COLO829 (cell line): ENCODE measurements at places on chromosomes 13 and 19.

DNA sequence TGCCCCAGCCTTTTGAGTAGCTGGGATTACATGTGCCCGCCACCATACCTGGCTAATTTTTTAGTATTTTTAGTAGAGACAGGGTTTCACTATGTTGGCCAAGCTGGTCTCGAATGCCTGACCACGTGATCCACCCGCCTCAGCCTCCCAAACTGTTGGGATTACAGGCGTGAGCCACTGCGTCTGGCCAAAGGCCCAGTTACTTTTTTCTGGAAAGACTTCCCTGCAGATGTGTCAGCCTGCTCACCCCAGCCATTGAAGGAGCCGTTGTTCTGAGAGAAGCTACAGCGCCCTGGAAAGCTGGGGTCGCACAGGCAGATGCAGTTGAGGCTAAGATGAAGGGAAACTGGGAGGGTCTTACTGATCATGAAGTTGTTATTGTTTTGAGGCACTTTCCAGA lies 7.9 kb upstream of the ZNF626 start:
- no peak for DNase-seq

DNA sequence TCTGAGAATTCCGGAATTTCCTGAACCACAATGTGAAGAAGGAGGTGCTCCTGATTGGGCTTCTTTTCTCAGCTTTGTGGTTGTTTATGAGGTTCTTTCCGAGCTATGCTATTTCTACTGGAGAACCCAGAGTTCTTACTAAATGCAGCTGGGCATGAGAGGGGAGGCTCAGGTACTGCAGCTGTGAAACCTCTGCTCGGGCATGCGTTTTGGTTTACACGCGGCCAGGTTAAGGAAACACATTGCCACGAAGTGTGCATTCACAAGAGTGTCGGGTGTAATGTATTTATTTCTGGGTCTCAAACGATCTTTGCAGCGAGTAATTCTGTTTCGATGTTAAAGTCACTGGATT lies 661 bp upstream of the MIR17HG start:
- DNase-seq = no peak

- DNase-seq = no peak
Observed at GRCh38 chr13:67223024-67223423, 7.1 kb downstream of the PCDH9 start.

DNA sequence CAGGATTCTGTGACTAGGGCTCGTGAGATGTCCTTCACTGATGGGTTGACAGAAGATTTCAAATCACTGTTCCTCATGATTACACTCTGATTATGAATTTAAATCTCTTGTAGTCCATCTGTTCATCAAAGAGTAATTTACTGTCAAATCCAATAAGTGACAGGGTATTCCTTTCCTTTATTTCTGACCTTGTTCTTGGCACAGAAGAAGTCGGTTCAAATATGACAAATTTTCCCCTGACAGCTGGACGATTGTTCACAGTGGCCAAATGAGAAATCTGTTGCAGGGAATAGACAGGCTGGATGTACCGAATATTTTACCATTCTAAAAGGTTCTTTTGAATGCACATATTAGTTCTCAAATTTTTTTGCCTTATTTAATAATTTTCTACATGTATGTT lies 767.3 kb upstream of the GPC6 start:
- DNase-seq = no peak

DNA sequence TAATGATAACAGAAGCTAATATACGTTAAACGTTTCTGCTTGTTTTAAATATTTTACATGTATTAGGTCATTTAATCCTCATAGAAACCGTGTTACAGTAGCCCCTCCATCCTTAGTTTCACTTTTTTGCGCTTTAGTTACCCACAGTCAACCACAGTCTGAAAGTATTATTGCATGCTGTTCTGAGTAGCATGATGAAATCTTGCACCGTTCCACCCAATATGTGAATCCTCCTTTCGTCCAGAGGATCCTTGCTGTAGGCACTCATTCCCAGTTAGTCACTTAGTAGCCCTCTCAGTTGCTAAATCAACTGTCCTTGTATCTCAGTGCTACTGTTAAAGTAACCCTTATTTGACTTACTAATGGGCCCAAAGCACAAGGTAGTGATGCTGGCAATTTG lies 257.8 kb downstream of the ENOX1 start:
- no peak for DNase-seq

- DNase-seq = no peak
Observed at GRCh38 chr19:54530866-54531265, 28.2 kb downstream of the LAIR2 start.

DNA sequence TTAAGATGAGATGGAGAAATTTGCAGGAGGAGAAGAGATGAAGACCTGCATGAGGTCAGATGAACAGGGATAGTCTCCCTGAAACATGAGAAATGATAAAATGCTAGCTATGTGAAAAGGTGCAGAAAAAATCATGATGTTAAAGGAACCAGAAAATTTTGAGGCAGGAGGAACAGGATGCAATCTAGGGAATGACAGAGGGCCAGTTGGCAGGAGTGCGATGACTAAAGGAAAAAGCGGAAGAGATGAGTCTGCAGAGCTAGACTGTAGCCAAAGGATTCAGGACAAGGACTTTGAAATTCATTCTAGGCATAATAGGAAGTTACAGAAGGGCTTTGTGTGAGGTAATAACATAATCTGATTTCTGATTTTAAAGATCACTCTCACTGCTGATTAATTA lies 77.9 kb downstream of the TRPC4 start:
- no peak for DNase-seq

- DNase-seq = no peak
Observed at GRCh38 chr13:59743195-59743594, 420.5 kb downstream of the DIAPH3 start.

GRCh38 chr13:101757446-101758039 lies 305.1 kb downstream of the ITGBL1 start:
- peak; percentile 40 for DNase-seq

- no peak for DNase-seq
Observed at GRCh38 chr19:18750295-18750970, 40.7 kb downstream of the COMP start.

- DNase-seq = no peak
Observed at GRCh38 chr19:15464394-15465385, at the start of gene RASAL3. Gene RASAL3, minus strand, starts transcription at chr19:15464544. Its CDS starts 186 bp downstream, at chr19:15464358.

- DNase-seq = no peak
Observed at GRCh38 chr19:7850000-7850813, 20.2 kb downstream of the EVI5L start.

DNA sequence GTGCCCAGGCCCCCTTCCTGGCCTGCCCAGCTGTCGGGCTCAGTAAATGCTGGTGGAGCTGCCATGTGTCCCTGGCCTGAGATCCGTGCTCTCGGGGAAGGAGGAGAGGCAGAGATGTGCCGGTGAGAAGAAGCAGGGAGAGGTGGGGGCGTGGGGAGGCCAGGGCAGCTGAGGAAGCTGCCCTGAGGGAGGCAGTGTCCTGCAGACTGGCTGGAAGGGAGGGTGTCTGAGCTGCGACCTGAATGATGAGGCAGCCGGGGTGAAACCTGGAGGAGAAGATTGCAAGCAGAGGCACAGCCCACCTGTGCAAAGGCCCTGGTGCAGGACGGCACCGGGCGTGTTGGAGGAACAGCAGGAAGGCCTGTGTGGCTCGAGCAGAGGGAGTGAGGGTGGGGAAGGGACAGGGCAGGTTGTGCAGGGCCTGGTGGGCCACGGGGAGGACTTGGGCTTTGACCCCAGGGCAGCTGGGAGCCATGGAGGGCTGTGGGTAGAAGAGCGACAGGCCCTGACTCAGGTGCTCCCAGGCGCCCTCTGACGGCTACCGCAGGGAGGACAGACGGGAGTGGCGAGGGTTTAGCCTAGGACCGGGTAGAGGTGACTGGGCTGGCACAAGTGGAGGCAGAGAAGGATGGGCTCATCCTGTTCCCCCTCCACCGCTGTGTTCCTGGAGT lies 14.0 kb upstream of the CELF5 start:
- DNase-seq = peak; percentile 46

GRCh38 chr19:57141699-57142098 lies 3.3 kb downstream of the ZIM3 start:
- DNase-seq = no peak

- DNase-seq = no peak
Observed at GRCh38 chr13:44908266-44908665, 81.0 kb downstream of the NUFIP1 start.

DNA sequence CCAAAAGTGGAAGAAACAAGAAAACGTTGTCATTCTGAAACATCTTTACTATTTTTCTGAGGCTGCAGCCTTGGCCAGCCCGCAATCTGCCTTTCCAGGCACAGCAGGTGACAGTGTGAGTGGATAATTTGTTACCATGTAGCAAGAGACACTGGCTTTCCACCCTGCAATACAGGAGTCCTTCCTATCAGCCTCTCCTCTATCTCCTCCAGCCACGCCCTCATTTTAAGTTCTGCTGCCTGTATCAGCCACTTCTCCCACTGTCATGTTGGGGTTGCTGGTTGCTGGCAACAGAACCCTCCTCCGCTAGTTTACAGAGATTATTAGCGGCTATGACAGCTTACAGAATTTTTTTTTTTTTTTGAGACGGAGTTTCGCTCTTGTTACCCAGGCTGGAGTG lies 7.7 kb upstream of the LGALS7 start:
- no peak for DNase-seq

DNA sequence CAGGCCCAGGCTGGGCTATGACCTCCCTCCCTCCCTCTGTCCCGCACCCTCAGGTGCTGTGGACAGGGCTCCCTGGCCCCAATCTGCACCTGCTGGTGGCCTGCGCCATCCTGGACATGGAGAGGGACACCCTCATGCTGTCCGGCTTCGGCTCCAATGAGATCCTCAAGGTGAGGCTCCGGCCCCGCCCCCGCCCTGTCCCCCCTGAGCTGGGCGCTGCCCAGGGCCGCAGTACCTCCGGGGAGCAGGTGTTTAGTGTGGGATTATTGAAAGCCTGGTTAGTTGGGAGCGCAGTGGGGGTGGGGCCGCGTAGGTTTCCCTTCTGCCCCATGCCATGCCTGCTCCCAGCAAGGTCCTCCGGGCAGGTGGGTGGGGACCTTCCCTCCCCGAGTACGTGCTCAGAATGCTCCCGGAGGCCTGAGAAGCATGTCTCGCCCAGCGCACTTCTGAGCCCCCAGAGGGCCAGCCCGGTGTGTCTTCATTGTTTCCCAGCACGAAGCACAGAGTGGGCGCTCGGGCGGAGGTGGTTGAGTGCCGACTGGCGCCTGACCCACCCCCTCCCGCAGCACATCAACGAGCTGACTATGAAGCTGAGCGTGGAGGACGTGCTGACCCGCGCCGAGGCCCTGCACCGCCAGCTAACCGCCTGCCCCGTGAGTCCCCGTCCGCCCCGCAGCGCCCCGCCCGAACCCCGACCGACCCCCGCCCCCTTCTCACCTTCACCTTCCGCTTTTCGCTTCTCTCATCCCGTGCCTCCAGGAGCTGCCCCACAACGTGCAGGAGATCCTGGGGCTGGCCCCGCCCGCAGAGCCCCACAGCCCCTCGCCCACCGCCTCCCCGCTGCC lies 8.8 kb downstream of the IL4I1 start:
- no peak for DNase-seq

DNA sequence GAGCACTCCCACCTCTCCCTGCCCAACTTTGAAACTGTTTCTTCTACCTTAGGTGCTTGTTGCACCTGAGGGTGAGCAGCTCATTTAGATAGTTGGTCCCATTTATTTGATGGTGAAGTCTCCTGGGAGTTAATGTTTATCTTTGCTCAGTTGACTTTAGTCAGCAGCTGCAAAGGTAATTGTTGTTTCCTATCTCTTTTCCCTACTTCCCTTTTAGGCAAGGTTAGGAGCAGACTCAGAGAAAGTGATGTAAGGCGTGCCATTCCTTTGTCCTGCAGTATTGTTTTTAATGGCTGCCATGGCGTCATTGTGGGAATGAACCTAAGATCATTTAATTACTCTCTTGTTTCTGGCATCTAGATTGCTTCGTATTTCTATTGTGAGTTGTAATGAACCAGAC lies 11.6 kb downstream of the AKAP11 start:
- DNase-seq = no peak

DNA sequence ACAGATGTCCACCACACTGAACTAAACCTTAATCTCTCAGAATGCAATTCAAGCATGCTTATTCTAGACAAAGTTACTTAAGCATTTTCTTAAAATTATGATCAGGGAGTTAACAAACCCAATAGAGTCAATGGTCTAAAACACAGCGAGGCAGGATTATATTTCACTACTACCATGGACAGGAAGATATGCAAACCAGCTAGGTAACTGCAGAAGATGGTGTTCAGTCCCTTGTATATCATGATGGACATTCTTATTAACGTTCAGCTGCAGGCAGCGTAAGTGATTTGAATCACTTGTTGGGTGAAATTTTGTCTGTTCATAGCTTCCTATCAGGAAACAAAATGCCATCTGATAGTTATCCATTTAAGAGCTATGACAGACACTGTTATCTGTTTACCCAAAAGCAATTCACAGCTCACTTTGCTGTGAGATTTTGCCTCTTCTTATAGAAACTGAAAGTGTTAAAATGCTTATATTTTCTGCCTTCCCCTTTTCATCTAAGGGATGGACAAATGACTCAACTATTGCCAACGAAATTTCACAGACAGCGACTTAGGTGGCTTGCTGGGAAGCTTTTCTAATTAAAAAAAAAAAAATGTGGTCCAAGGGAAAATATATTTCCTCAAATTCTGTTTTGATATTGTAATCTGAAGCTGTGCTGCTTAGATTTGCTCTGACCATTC lies 591.9 kb downstream of the DACH1 start:
- DNase-seq = no peak

- peak; percentile 87 for DNase-seq
Observed at GRCh38 chr19:6718741-6719539, 1.5 kb downstream of the C3 start.

DNA sequence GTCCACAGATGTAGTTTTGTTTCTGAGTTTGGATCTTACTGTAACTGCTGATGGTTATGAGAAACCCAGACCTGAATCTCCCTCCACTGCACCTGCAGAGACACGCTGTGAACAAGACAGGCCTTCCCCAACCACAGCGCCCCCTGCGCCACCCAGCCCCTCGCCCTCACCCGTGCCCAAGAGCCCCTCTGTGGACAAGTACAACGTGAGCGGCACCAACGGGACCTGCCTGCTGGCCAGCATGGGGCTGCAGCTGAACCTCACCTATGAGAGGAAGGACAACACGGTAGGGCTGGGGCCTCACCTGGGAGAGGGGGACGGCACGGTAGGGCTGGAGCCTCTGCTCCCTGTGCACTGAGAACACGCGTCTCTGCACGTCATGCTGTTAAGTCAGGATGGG lies 22.3 kb downstream of the LAMP1 start:
- DNase-seq = no peak

- DNase-seq = no peak
Observed at GRCh38 chr19:50030225-50030624, 4.4 kb downstream of the ZNF473 start.

DNA sequence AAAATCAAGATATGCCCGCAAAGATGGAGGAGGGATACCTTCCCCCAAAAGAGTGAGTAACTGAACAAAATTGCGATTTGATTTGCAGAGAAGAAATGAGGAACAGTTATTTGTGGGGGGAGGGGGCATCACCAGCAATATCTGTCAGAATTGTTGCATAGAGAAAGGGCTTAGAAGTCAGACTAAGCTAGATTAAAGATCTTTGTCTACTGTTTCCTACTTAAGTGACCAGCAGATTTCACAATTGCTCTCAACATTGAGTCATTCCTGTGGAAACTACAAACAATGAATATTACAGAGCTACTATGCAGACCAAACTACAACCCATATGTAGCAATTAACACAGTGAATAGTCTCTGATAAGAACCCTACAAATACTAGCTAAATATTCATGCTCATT lies 27.4 kb downstream of the FPR3 start:
- DNase-seq = no peak

GRCh38 chr13:27593267-27593666 lies 27.1 kb downstream of the LNX2 start:
- DNase-seq = no peak
